ENCODE measurements at places on chromosomes 6 and 20.

GRCh38 chr6:153145591-153145990 is 14.5 kb upstream of the RGS17 start:
- no peak for DNase-seq

DNA sequence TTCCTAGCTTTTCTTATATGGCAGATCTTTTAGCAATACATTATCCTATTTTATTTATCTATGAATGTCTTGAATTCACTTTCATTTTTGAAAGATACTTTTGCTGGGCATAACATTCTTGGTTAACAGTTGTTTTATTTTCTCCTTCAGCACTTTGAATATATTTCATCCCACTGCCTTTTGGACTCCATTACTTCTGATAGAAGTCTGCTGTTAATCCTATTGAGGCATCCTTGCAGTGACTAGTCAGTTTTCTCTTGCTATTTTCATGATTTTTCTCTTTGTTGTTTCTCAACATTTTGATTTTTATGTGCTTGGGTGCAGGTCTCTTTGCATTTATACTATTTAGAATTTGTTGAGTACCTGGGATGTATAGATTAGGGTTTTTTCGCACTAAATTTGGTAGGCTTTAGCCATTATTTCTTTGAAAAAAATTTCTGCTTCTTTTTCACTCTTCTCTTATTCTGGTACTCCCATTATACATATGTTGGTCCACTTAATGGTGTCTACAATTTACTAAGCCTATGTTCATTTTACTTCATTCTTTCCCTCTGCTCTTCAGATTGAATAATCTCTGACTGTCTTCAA is 53.2 kb downstream of the PHACTR3 start:
- no peak for DNase-seq

DNA sequence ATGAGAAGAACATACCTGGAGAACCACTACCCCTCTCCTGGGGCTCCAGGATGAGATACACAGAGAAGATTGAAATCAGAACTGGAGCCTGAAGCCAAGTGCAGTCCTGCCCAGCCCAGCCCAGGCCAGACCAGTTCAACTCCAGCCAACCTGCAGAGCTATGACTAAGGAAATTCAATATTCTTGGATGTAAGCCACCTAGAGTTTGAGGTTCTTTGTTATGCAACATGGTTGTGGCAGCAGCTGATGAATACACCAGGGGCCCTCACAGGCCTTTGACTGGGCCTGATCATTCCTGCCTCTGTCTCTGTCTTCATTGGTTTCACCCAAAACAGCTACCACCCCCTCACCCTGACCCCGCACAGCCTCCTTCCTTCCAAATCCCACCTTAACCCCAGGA is 167.8 kb downstream of the LRFN2 start:
- DNase-seq = no peak

DNA sequence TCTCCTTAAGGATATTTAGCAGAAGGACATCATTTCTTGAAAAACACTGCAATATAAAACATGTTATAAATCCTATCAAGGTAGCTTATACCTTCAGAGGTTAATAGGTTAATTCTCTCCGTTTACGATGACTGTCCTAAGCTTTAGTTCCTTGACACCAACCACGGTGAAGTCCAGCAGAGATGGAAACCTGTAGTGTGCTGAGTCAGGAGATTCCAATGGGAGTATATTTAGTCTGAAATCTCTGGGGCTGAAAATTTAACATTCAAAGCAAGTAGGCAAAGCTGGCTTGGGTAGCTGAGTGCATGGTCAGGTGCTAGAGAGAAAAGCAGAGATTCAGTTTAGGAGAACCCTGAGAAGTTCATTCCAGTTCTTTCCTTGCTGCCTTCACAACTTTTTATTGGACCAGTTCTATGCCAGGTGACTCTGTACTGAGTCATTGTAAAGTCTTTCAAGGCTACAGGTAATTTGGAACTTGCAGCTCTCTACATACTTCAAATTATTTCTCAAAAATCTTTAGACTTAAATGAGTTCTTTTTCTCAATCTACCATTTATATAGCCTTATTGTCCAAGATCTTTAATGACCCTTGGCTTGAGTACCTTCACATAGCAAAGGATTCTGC is 1009.4 kb upstream of the FLRT3 start:
- DNase-seq = no peak

GRCh38 chr20:35463455-35464300 is 8.3 kb downstream of the CEP250 start:
- DNase-seq = peak; percentile 62

Measured in fibroblast of skin of abdomen (primary cell).